Spleen (tissue), 13 donors: ENCODE measurements at places on chromosomes 7 and 10. TPM values are rescaled to one million over a fixed set of nuclear protein-coding genes. Genes with fewer than 3 reads are reported as not detected.

LRRTM3 gene
- polyA plus RNA-seq = not detected

PRSS1 gene
- polyA plus RNA-seq = 1.2 TPM

RFC2 gene
- 25.0 TPM for polyA plus RNA-seq

CDNF gene
- 1.5 TPM for polyA plus RNA-seq

PNLIP gene
- polyA plus RNA-seq = not detected

GRCh38 chr10:17547060-17547459 is 70.1 kb downstream of the HACD1 start:
- DNase-seq = no peak

DNA sequence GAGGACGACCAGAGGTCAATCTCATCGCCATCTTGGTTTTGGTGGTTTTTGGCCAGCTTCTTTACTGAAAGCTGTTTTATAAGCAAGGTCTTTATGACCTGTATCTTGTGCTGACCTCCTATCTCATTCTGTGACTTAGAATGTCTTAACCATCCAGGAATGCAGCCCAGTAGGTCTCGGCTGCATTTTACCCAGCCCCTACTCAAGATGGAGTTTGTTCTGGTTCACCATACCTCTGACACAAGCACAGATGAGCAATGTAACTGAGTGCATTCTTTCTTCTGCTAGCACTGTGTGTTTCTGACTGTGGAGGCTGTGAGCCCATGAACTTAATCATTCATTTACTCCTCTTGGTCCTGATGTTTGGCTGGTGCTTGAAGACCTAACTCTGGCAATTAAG is 794.5 kb upstream of the CELF2 start:
- DNase-seq = no peak

- DNase-seq = no peak
Observed at GRCh38 chr7:101154693-101155102, 422 bp downstream of the AP1S1 start.

DNA sequence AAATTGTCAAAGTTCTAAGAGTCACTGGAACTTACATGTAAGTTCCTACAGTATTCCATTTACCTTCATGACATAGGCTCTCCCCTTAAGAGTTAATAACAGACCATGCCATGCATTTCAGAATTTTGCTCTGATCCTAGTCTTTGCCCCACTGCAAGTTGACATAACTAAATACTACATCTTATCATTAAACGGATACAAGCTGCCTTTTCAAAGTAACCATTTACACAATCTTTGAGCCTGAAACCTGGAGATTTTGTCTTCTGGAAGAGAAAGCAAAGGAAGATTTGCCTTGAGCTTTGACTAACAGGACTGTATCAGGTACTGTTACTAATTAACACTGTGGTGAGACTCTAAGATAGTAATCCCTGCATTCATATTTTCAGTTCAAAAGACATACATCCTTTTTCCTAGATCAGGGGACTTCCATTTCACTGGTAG is 9.3 kb upstream of the AKR1D1 start:
- DNase-seq = no peak

GRCh38 chr10:13247784-13248183 is 13.6 kb upstream of the UCMA start:
- DNase-seq = no peak

DNA sequence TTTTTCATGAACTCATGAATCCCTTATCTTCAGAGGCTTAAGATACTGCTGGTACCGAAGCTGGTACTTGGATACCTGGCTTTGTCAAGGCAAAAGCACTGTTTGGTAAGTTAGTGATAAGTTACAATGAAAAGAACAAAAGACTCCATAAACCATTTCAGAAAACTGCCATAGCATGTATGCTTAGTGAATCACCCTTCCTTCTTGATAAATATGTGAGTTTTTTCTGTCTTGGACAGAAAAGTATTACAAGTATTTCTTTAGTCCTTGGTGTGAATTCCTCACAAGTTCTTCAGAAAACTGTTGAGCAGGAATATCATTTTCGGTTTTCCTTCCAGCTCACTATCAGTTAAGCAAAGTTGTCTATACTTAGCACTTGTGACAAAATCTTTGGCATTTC is 25.6 kb downstream of the PUS7 start:
- no peak for DNase-seq

DNA sequence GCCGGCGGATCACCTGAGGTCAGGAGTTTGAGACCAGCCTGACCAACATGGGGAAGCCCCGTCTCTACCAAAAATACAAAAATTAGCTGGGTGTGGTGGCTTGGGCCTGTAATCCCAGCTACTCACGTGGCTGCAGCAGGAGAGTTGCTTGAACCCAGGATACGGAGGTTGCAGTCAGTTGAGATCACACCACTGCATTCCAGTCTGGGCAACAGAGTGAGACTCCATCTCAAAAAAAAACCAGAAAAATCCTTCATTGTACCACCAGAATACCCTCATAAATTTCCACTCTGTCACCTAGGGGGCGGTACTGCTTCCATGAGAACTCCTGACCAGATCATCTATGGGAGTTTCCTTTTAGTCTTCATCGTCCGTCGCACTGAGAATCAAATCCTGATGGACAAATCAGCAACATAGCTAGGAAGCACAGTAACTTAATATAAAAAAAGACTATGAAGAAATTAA is 225.8 kb upstream of the KLF14 start:
- no peak for DNase-seq

DNA sequence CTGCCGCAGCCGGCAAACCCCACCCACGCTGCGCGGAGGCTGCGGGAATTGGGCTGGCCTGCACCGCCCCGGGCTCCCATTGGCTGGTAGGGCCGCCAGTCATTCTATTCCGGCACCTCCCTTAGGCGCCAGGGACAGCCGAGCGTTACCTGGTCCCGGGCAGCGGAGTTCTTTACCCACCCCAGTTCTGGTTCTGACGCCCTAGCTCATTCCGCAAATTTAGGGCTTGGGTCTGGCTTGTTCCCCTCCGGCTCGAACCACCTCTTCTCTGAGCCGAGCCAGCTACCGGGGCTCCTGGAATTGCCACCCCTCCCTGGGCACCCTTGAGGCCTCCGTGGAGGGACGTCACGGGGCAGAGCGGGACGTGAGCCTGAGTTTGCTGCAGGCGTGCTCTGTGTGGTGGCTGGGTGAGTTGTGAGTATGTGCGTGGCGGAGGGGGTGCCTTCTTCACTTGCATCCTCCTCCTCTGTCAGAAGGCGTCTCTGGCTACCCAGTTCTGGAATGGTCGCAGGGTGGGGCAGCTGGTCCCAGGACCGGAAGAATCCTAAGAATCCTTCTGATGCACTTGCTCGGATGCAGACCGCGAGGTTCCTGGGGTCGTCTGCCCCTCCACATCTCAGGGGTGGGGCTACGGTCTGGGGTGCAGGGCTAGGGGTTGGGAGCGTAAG is at the start of the genes PDZD7 and SFXN3:
TSS of gene PDZD7 (minus strand) at position 2 of the 668 bp plus-strand sequence. CDS start 910 bp downstream, outside the sequence.
TSS of gene SFXN3 (plus strand) at position 107 of the 668 bp plus-strand sequence. CDS start 3,461 bp downstream, outside the sequence.
- peak; percentile 99 for DNase-seq

- peak; percentile 58 for DNase-seq
Observed at GRCh38 chr7:369476-370258, 79.7 kb downstream of the FOXL3 start.

DNA sequence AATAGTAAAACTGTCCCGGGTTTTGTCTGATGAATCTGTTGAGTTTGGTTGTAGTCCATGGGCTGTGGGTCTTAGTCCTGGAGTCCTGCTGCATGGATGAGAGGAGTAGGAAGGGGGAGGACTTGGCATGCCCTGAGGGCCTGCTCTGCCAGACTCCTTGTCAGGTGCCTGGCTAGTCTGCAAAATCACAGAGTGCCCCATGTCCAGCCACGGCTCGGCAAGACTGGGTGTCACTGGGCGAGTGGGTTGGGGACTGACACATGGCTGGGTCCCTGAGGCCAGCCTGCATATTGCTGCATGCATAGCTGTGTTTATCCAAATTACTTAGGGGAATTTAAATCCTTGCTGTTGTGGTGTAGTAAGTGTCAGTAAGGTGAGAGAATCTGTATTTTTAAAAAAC is 9.7 kb downstream of the MINDY4 start:
- DNase-seq = no peak

GRCh38 chr10:129945064-129945463 is 19.0 kb downstream of the EBF3 start:
- no peak for DNase-seq

- DNase-seq = no peak
Observed at GRCh38 chr10:7329219-7329618, 81.6 kb downstream of the SFMBT2 start.

DNA sequence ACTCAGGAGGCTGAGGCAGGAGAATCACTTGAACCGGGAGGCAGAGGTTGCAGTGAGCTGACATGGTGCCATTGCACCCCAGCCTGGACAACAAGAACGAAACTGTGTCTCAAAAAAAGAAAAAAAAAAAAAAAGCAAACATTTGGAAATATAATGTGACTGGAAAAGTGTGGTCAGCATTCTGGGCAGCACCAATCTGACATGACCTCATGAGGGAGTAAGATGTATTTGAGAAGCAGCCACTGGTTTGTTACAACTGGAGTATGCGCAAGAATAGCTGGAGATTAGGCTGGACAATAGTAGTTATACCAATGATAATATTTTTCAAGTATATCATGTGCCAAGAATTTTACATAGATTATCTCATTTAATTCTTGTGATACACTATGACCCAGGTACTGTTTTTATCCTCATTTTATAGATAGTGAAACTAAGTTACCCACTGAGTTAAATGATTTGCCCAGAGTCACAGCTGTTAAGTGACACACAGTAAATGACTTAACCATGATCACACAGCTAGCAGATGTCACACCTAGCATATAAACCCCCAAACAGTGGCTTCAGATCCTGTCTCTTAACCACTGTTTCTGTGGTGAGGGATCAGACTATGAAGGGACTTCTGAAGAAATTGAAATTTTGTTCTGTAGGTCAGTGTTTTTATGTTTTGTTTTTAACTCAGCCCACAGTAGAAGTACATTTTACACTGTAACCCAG is 11.1 kb downstream of the MCU start:
- DNase-seq = no peak

GRCh38 chr10:77889277-77889903 is 37.2 kb downstream of the DLG5 start:
- no peak for DNase-seq

- no peak for DNase-seq
Observed at GRCh38 chr10:49351669-49352068, 44.2 kb downstream of the DRGX start.
